Activated CD4-positive, alpha-beta T cell treated with anti-CD3 and anti-CD28 coated beads, Interleukin-2, amount 50 U/mL, for 48 hours (primary cell): ENCODE measurements at places on chromosomes 7 and 10.
A peak's percentile ranks its signal among the peaks of the same experiment; 100 is the strongest.

GRCh38 chr10:33150146-33150545 is 184.3 kb downstream of the NRP1 start:
- DNase-seq: no peak

DNA sequence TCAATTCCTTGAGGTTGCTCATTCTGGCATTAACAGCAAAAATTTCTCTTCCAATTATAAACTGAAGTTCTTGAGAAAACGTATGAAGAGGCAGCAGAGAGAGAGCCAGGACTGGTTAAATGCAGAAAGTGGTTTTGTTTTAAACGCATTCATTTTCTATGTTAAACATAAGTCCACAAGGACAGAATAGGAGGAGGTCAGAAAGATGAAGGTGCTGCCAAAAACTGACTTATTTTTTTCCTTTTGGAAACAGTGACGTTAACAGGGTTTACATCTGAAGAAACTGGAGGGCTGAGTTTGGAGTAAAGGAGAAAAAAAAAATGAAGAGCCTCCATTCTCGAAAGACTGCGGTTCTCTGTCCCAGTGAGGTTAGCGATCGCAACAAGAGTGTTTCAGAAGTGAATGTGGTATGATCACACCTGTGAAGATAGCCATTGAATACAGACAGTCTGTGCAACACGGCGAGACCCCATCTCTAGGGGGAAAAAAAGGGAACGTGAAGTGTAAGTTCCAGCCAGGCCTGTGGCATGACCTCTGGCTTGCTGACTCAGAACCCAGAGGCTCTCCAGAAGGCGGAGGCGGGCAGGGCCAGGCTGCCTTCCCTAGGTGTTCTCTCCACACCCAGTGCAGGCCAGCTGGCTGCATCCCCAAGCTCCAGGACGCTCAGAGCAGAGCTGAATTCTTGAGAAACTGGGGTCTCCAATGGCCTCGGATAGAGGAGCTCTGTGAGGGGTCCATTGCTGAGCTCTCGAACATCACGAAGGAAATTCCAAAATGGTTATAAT is 84.0 kb downstream of the CHST15 start:
- no peak for DNase-seq

- peak; percentile 43 for DNase-seq
Observed at GRCh38 chr7:28180364-28181147, at the start of gene JAZF1. TSS of gene JAZF1 (minus strand) at chr7:28180795.

DNA sequence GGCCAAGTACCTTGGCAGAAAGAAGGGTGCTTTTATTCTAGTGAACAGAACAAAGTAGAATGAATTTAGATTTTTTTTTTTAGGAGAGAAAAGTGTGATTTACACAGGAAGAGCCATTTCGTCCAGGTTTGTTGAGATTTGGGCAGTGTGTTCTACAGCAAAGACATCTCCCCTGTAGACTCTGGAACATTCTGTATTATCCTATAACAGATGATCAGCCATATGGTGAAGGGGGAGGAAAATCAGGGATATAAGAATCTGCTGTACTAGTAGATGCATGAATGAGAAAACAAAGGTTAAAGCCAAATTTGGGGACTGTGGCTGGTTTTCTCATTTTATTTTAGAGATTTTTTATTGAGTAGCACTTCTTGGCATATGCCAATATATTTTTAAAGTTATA is 453.7 kb upstream of the LRRTM3 start:
- DNase-seq: no peak

GRCh38 chr10:61642676-61643075 is 20.1 kb upstream of the CABCOCO1 start:
- DNase-seq: no peak

GRCh38 chr10:76681153-76681552 is 956.5 kb downstream of the KCNMA1 start:
- DNase-seq: no peak

- no peak for DNase-seq
Observed at GRCh38 chr10:82221056-82221455, 346.1 kb downstream of the NRG3 start.

GRCh38 chr10:91311601-91312381 is 91.3 kb downstream of the PCGF5 start:
- DNase-seq: no peak

DNA sequence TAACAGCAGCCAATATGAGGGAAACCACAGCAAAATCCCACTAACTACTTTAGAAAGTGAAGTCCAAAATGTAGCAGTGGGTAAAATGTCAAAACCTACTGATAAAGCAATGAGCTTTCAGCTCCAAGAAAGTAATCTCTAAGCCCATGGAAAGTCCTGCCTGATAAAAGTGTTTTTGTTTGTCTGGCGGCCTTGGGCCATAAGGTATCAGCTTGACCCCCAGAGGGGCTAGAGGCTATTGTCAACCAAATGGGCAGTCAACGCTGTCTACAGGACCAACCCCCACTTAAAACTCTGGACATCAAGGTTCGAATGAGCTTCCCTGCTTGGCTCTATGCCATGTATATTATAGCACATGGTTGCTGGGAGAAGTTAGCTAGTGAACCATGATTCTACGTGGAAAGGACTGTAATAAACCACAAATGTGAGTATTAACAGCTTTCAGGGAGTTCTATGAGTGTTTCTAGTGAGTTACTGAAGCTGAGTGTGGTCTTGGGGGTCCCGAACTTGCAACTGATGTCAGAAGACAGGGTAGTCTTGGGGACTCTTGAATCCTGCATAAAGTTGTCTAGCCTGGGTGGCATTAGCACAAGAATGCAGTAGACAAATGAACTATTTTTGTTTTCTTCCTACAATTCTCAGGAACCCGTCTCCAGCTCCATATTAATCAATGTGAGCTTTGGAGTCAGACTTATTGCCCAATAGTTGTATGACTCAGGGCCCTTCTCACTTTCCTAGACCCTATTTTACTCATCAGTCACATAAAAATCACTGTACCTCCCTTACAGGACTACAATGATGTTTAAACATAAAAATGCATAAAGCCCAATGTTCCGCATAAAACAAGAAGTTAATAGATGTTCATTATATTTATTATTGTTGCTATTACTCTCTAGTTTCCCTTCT is 164.9 kb downstream of the DGKI start:
- DNase-seq: no peak

GRCh38 chr10:46317370-46317769 is 30.6 kb downstream of the ANTXRL start:
- no peak for DNase-seq

DNA sequence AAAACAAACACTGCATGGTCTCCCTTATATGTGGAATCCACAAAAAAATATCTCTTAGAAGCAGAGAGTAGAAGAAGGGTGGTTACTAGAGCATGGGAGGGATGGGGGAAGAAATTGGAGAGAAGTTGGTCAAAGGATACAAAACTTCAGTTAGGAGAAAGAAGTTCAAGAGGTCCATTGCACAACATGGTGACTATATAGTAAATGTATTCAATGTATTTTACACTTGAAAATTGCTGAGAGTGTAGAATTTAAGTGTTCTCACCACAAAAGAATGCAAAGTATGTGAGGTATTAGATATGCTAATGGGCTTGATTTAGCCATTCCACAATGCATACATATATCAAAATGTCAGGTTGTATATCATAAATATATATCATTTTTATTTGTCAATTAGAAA is 232.0 kb upstream of the CELF2 start:
- no peak for DNase-seq

DNA sequence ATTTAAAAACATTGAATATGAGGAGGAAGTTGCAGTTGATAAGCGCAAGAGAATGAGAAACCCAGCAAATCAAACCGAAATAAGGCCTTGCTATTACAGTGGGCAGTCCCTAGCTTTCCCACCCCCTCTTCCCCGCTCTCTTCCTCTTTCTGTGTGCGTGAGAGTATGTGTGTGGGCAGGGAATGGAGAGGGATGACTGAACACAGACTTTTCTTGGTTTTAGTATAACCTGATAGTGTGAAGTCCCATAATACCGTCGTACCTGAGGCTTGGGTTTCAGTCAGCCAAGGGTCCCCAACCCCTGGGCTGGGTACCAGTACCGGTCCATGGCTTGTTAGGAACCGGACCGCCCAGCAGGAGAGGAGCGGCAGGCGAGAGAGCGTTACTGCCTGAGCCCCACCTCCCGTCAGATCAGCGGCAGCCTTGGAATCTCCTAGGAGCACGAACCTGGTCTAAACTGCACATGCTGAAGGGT is 255.3 kb downstream of the CELF2 start:
- peak; percentile 61 for DNase-seq

- DNase-seq: no peak
Observed at GRCh38 chr7:105980645-105981396, 17.8 kb downstream of the CDHR3 start.

GRCh38 chr10:78516236-78516635 is 482.6 kb downstream of the RPS24 start:
- DNase-seq: no peak

DNA sequence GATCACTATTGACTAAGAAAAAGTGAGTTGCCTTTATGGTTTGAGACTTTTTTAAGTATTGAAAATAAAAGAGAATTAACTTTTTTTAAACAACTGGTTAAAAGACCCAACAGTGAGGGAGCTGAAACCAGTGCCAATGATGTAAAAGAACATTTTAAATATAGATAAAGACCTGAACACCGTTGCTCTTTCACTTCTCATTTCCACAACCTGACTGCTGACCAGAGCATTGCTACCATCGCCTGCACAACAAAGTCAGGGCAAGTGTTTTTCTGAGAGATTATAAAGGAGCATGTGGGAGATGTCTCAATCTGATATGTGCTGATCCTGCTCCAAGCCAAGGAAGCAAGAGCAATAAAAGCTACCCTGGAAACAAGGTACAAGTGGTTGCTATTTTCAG is 34.7 kb downstream of the IMMP2L start:
- no peak for DNase-seq

DNA sequence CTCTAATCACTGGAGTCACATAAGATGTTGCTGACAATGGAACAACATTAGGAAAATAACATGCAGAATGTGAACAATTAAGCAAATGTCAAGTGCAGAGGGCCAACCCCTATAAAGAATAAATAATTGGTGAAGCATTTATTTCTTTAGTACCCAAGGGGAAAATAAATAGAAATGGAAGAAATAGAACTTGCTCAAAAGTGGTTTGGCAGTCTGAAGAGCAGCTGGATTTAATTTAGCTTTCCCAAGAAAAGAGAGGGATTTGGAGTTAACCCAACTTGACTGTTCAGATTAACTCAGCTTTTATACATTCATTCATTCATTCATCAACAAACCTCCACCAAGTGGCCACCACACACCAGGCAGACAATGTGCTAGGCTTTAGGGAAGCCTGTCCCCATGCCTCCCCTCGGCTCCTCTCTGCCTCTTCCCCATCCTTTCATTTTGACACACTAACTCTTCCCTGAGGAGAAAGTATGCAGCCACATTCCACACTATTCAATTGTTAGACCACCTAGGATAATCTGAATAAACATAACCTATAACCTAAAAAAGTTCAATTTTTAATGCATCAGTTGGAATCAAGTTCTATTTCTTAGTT is 295.5 kb downstream of the AHR start:
- no peak for DNase-seq

DNA sequence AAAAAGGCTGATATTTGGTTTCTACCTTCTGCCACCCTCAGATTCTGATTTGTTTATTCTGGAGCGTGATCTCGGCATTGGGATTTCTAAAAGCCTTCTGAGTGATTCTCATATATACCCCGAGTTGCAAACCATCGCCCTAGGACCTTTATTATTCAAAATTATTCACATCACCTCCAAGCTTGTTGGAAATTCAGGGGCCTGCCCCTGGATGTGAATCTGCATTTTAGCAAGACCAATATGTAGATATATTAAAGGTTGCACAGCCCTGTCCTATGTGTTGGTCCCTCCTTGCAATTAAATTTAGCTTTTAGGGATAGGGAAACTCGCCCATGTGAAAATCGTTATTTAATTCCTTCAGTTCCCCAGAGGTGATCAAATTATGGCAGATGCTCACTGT is 9.0 kb upstream of the CHN2 start:
- DNase-seq: no peak

DNA sequence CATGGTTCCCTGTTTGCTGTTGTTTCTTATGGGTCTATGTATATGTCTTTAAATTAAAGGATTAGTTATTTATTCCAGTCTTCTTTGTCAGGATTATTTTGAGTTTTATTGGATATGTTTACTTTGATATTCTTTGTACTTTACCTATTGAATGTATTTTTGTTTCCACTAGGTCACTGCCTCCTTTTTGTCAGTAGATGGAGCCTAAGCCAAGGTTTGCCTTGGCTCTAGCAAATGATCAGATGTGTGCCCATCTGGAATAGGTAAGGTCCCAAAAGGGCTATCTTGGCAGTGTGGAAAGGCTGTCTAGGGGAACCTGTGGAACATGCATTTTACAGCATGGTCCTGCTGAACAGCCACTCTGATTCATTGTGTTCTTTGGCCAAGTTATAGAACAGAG is 337.3 kb upstream of the GHITM start:
- DNase-seq: no peak

GRCh38 chr10:14658331-14659127 is 116.2 kb downstream of the FAM107B start:
- no peak for DNase-seq

- no peak for DNase-seq
Observed at GRCh38 chr7:98107313-98107721, 655 bp downstream of the LMTK2 start.

GRCh38 chr10:74955796-74956195 is 129.4 kb downstream of the KAT6B start:
- DNase-seq: no peak

DNA sequence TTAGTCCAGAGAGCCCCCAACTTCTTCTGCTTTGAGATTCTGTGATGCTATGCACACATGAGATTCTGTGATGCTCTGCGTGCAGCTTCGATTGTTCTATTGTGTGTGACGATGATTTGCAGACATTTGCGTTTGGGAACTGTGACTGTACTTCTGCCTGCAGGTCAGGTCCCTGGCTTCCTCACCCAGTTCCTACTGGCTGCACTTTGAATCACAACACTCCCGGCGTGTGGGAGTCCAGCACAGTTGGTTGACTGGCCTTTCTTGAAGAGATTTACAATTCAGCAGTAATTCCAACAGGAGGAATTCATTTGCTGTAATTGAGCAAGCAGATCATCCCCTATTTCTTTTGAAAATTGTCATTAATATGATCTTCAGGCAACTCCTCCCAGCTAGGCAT is 252.2 kb upstream of the YAE1 start:
- DNase-seq: no peak

DNA sequence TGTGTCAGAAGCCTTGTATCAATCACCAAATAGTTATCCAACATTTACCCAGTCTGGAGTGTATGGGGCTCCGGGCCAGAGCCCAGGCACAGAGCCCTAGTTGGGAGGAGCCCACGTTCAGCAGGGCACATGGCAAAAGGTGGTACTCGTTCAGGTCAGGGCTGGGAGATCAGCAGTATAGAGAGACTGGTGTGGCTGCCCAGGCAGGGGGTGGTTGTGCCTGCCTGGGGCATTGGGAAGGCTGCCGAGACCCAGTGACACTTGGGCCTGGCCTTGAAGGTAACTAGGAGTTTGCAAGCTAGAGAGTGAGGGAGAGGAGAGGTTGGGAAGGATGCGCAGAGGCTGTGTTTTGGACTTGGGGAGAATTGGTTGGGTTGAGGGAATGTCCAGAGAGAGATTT is 48.9 kb upstream of the IGFBP3 start:
- no peak for DNase-seq
